ENCODE measurements at places on chromosomes 4 and X.

DNA sequence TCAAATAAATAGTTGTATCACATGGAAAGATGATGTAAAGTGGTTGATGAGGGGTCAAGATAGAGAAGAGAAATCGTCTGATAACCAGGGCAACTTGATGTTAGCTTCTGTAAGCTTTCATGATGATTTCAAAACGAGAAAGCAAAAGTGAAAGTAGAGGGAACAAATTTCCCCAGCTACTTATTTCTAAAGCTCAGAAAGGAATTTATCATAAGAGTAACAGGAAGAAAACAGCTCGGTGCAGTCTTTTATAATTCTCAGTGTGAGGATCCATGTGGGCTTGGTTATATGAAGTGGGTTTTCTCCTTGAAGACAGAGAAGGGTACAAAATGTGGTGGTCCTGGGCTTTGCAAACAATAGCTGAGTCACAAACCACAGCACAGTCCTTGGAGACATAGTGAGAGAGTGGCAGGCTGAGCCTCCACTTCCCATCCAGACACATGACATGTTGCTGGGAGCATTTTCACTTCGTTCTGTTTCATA, 32.1 kb upstream of the GLRA2 start:
- peak; percentile 12 for DNase-seq

DNA sequence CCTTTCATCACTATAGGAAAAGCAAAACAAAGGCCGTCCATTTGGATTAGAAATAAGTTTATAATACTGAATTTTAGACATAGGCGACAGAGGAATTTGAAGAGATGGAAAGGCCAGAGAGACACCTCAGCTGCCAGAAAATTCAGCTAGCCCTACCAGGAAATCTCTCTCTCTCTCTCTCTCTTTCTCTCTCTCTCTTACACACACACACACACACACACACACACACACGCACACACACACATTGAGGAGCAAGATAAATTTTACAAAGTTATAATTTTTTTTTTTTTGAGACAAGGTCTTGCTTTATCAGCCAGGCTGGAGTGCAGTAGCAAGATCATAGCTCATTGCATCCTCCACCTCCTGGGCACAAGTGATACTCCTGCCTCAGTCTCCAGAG, 1.4 kb downstream of the XK start:
- DNase-seq, result no peak

DNA sequence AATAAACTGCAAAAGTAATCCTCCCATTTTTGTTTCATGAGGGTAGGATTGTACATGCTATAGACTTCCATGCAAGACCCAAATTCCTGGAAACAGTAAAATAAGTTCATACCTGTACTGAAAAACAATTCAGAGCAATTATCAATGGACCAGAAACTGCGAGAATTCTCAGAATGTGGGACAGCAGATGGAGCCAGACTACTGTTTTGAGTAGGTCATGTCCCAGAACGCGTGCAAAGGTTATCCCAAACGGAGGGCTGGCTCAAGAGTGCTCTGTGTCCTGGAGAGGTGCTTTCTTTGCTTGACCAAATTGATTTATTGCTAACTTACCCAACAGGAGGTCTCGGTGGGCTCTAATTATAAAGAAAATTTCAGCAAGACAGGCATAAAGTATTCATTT, 1.7 kb upstream of the MAGEH1 start:
- DNase-seq, result no peak

DNA sequence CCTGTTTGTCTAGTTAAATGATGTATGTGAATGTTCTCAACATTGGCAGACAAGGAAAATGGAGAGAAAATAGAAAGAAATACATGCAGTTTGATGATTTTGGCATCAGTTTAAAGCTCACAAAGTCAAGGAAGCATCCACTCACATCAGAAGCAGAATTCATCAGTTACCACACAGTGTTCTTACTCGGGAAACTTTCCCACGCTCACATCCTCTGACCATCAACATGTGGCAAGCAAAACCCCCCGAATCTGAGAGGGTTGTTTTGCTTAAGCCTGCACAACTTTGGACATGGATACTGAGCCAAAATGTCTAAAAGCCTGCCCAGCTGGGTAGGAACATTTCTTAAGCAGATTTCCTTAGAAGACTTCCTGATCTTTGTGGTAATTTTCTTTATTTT, 407.6 kb downstream of the ANKRD50 start:
- DNase-seq, result peak; percentile 82

- DNase-seq, result no peak
Observed at GRCh38 chr4:64157397-64157796, 251.9 kb downstream of the TECRL start.

DNA sequence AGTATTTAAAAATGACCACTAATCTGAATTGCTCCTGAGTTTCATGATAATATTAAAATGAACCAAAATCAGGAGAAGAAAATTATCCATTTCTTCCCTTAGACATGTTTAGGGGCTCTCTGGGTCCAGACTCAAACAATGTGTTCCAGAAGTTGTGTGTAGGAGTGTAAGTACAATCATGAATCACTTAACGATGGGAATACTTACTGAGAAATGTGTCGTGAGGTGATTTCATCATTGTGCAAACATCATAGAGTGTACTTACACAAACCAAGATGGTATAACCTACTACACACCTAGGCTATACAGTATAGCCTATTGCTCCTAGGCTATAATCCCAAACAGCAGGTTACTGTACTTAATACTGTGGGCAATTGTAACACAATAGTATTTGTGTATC, 74.8 kb downstream of the STPG2 start:
- no peak for DNase-seq

DNA sequence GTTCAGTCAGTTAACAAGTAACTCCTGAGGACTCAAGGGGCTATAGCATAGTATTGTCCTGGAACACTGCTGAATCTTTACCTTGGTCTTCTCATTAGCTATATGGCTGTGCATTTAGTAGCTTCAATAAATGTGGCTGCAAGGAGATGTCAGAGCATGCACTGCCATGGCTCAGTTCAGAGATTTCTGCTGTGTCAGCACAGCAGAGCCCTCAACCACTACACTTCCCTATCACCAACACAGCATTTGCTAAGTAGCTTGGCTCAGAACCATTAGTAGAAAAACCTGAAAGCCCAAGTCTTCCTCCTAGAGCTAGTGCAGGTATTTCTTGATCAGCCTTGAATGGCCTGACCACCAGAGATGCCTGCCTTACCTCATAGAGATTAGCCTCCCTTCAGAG, 466.0 kb downstream of the IDS start:
- DNase-seq, result no peak

GRCh38 chr4:187550256-187550950, 445.2 kb upstream of the ZFP42 start:
- peak; percentile 27 for DNase-seq

- peak; percentile 35 for DNase-seq
Observed at GRCh38 chrX:123959281-123960063, 2.0 kb upstream of the STAG2 start.

- no peak for DNase-seq
Observed at GRCh38 chr4:94480362-94480951, 28.7 kb downstream of the PDLIM5 start.

DNA sequence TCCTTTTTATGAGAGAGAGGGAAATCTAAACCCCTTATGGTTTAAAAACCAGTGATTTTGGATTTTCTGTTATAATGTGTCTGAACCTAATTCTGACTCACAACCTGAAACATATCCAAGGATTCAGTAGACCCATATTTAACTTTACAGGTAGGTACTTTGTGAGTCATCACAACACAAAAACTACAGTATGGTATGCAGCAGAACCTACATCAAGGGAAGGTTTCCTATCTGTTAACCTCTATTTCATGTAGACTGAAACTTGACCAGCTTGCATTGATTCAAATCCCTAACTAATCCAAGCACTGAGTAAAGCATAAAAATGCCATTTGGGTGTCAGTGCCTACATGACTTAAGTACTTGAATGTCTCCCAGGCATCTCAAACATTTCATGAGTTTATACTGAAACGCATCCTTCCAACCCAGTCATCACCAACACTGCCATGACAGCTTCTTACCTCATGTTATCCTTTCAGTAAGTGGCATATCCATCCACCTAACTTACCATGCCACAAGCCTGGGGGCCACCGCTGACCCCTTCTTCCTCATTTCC, 4.3 kb upstream of the ARHGAP10 start:
- DNase-seq, result no peak

- DNase-seq, result no peak
Observed at GRCh38 chr4:99185581-99185980, 33.5 kb downstream of the ADH6 start.

DNA sequence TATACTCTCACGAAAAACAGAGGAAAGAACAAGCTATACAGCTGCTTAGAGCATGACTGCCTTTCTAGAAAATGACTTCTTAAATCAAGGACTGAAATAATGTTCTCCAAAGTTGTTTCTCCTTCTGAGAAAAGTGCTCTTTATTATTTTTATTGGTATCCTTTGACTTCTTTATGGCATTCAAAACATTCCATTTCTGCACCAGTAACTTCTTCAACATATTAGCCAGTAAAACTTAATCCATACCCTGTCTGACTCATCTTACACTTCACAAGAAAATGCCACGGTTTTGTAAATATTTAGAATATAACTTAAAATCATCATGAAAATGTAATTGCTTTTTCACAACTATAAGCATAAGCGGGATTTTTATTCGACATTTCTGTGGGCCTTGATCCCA, 180.4 kb downstream of the NR3C2 start:
- peak; percentile 56 for DNase-seq

DNA sequence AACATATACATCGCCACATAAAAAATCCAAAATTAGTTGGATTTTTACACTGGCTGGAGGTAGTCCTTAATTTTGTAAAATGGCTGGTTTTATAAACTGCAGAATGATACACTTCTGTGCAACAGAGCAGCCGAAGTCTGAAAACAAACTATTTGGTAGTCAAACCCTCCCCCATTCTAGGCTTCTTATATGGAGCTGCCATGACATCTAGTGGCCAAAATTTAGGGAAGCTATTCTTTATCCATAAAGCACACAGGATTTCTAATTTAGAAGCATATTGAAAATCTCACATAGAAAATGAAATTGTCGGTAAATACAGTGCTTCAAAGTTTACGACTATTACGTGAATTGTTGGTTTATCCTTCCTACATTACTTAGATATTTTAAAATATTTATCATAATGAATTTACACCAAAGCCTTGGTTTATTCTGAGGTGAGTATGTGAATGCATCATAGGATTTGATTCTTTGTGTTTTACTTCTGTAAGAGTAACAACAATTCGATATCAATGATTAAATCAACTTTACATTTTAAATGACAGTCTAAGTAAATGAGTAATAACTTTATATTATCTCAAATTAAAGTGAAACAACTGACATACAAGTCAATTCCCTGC, 113.4 kb upstream of the FAM241A start:
- DNase-seq, result peak; percentile 65

GRCh38 chr4:168507178-168507815, 10.4 kb downstream of the PALLD start:
- no peak for DNase-seq

- no peak for DNase-seq
Observed at GRCh38 chr4:114161809-114162208, 182.4 kb upstream of the ARSJ start.

Data from astrocyte of the spinal cord (primary cell).